ENCODE measurements at places on chromosomes 3 and 15.

GRCh38 chr3:31469385-31469784 is 63.3 kb upstream of the STT3B start:
- DNase-seq, result no peak

DNA sequence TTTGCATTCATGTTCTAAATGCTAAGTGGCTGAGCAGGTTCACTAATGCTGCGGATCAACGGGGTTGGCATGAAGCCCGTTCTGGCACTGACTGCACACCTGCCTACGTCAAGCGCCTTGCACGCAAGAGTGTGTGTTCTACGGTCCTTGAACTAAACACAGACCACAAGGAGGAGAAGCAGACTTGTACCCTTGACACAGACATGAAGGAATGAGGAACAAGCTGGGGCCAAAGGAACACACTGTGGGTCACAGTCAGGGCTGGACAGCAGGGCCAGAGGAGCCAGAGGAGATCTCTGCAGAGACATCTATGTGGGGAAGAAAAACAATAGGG is 48.0 kb upstream of the LDHAL6B start:
- no peak for DNase-seq

DNA sequence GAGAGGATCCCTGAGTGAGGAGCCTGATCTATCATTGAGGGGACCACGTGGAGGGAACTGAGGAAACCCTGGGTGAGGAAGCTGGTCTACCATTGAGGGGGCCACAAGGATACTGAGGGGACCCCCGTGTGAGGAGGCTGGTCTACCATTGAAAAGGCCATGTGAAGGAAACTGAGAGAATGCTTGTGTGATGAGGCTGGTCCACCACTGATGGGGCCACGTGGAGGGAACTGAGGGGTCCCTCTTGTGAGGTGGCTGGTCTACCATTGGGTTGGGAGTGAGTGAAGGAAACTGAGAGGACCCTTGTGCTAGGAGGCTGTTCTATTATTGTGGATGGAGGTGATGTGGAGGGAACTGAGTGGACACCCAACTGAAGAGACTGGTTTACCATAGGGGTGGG is 161.3 kb downstream of the FBLN2 start:
- no peak for DNase-seq

- no peak for DNase-seq
Observed at GRCh38 chr3:72957297-72957696, 39.3 kb upstream of the PPP4R2 start.

DNA sequence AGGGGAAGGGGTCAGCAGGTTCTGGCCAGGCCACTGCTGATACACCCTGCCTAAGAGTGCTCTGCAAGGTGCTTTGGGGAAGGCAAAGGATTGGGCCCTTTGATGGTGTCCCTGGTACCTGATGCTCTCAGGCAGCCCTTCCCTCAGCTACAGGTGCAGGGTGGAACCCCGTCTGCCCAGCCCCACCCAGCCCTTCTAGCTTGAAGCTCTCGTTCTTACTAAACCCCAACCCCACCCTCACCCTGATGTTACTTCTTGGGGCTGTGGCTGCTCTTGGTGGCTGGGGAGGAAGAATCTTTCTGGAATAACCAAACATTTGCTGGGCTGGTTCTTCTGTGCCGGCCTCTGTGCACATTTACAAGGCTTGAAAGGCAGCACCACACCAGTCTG is 6.4 kb downstream of the GNAI2 start:
- DNase-seq, result no peak

Data from CD4-positive, alpha-beta T cell treated with Interleukin-10 for 1 hour (primary cell).